Hypothalamus (tissue), 51 donors: ENCODE measurements at places on chromosomes 4 and X.
A peak's percentile ranks its signal among the peaks of the same experiment; 100 is the strongest.

DNA sequence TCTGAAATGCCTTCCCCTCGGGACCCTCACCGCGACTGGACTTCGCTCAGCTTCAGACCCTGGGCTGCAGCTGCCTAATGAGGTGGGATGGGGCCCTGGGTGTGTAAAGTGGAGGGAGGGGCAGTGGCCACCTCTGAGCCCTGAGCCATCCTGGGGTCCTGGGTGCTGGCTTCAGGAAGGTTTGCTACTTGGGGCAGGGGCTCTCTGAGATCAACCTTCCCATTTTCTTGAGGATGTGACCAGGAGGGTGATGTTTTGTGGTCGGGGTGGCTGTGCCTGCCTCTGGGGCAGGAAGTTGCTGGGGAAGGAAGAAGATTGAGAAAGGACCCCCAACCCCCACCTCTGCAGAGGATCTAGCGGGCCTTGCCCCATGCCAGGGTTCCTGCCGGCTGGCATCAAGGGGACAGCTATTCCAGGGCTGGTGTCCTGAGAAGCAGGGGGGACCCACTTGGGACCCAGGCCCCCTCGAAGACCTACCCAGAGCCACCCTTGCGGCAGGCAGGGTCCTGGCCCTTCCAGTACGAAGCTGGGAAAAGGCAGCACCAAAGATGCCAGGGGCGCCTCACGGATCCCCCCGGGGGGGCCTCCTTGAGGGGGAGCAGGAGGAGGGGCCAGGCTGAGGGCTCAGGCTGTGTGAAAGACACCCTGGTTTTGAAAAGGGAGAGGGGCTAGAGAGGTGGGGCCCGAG lies 6.5 kb downstream of the SH3BP2 start:
- no peak for DNase-seq

- no peak for DNase-seq
Observed at GRCh38 chrX:115368876-115369275, 79.4 kb downstream of the LUZP4 start.

- DNase-seq: no peak
Observed at GRCh38 chr4:55561889-55562288, 15.2 kb upstream of the CLOCK start.

GRCh38 chrX:20802036-20802435 lies 535.3 kb upstream of the RPS6KA3 start:
- no peak for DNase-seq

GRCh38 chrX:153609917-153610835 lies 11.2 kb upstream of the CCNQ start:
- DNase-seq: peak; percentile 72

DNA sequence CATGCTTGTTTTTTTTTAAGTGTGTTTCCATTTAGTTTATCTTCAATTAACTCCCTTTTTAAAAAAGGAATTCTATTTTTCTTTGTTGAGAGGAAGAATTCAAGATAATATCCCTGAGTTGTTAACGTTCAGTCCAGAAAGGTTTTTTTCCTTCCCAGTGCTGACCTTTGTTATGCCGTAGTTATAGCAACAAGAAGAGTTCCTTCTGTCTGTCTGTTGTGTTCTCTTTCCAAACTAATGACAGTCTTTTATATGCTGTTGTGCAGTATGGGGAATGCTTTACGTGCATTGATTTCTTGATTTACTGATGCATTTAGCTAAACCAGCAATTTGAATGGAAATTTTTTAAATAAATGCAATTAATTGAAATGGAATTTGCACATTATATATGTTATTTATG lies 6.6 kb upstream of the CXXC4 start:
- no peak for DNase-seq
